ENCODE measurements at places on chromosomes 11 and 22.

DNA sequence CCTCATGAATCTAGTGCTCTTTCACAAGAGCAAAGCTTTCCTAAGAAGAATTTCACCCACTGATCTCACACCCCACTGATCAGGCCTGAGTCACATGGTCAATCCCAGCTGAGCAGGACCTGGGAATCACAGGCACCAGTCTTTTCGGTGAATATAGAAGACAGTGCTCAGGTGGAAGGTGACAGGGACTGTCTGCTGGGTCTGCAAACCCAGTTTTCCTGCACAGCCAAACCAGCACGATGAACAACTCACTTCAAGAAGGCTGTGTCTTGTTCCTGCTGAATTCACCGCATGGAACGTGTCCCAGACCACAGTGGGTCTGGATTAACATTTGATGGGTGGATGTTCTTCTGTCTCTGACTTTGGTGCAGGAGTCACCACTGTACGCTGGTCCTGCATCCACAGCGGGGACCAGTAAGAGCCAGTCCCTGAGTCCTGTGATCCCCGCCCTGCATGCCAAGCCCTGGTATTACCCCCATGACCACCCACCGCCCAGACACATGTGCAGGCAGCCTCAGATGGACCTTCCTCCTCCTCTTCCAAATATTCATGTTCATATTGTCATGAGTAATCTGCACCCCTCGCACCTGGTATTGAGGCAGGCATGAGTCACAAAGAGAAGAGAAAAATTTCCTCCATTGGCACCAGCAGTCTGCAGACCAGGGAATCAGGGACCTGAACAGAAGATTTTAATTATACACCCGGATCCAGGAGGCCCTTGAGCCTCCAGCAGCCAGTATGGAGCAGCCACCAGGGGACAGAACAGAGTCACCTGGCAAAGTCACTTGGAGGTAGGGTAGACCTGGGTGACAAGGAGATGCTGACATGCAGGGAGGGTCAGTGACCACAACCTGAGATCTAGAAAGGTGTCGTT, 8.6 kb upstream of the IGLL5 start:
- DNase-seq = no peak

DNA sequence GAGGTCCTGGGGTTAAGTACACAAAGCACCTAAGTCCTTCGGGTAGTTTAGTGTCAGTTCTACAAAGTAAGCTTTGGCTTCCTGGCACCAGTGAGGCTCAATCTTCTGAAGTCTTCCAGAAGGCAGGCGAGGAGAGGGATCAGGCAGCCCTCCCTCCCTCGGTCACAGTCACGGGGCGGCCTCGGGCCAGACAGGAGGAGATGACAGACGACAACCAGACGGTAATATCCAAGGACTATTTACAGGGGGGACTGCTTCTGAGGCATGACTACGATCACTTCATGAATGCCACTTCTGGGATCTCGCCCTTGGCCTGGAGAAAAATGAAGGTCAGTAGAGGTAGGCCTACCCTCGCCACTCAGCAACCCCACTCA, 383 bp upstream of the TMEM223 start:
- no peak for DNase-seq

DNA sequence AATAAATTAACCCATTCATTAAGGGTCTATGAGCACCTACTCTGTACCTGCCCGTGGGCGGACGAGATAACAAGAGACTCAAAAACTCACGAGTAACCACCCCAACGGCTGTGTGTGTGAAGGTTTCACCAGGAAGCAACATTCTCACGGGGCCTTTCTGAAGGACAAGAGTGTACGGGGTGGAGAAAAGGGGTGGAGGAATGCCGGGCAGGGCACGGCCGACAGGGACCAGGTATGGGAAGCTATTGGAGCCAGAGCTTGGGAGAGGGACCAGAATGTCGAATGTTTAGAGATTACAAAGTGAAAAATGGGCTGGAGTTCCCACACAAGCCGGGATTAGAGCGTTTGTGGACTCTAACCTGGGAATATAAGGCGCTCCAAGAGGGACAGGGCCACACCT, 1.6 kb downstream of the KMT5B start:
- no peak for DNase-seq

GRCh38 chr11:119051440-119052162, 5.4 kb downstream of the HYOU1 start:
- DNase-seq = no peak

- DNase-seq = no peak
Observed at GRCh38 chr22:42536166-42536565, 16.6 kb upstream of the RRP7A start.
